ENCODE measurements at places on chromosomes 7 and 10. TPM values are rescaled to one million over a fixed set of nuclear protein-coding genes. Genes with fewer than 3 reads are reported as not detected.

STAM gene
- total RNA-seq = 17.9 TPM

LIPF gene
- not detected for total RNA-seq

IKZF1 gene
- not detected for total RNA-seq

KCNK18 gene
- total RNA-seq = not detected

LIPJ gene
- under 0.01 TPM for total RNA-seq

ENTPD7 gene
- total RNA-seq = 10.4 TPM

LIPK gene
- total RNA-seq = not detected

CASP2 gene
- 15.6 TPM for total RNA-seq

GIMAP8 gene
- 2.1 TPM for total RNA-seq

CNPY1 gene
- total RNA-seq = not detected

FAM20C gene
- 93.0 TPM for total RNA-seq

LRRN3 gene
- total RNA-seq = 42.8 TPM

CTBP2 gene
- total RNA-seq = 64.5 TPM

HOXA6 gene
- not detected for total RNA-seq

SPOCK2 gene
- 0.26 TPM for total RNA-seq

NIPSNAP2 gene
- 31.7 TPM for total RNA-seq

TRIM50 gene
- total RNA-seq = not detected

FAM25G gene
- total RNA-seq = not detected

OR2A14 gene
- total RNA-seq = not detected

CADPS2 gene
- 21.7 TPM for total RNA-seq

ZNF365 gene
- total RNA-seq = 6.5 TPM

TRPV6 gene
- under 0.01 TPM for total RNA-seq

LAMB1 gene
- 614 TPM for total RNA-seq

VWA2 gene
- under 0.01 TPM for total RNA-seq

MYH16 gene
- total RNA-seq = not detected

CNTNAP2 gene
- not detected for total RNA-seq
